ENCODE measurements at places on chromosomes 6 and 20.

DNA sequence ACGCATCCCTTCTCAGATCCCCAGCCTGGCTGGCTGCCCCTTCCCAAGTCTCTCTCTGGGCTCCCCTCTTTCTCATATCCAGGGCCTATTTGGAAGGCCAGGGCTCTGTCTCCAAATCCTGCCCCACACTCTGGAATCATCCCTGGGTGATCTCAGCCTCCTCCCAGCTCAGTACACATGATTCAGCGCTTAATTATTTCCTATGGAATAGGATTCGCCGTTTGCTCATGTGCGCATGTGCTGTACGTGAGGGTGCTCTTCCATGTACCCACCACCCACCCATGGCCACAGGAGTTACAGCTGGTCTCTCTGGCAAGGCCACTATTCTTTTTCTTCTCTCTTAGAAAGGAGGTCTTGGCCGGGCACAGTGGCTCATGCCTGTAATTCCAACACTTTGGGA lies 81.7 kb upstream of the FOXP4 start:
- DNase-seq, result no peak

DNA sequence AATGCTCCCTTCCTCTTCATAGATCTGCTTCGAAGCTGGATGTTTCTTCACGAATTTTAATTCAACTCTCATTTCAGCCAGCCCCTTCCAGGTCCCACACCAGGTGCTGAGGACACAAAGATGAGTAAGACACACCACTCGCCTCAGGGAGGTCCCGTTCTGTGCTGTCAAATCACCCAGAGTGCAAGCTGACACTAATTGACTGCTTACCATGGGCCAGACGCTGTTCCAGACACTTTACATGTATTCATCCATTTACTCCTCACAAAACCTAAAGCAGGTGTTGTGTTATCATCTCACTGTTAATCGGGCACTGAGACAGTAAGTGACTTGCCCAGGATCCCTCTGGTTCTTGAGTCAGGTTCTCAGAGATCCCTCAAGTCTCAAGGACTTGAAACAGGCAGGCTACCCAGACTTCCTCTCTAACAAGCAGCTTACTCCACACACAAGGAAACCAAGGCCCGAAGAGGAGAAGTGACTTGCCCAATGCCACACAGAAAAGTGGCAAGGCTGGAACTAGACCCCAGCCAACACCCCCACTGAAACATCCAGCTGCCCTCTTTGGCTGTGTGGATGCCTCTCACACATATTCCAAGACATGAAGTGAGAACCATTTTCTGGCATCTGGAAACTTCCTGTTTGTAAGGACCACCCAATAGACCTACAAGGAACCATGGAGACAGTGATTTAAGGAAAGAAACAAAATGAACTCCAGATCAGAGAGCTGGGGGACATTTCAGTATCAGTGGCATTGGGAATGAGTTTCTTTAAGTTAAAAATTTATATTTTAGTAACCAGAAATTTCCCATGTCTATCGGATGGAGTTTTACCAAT lies 174.5 kb downstream of the CDC5L start:
- DNase-seq, result no peak

- no peak for DNase-seq
Measured at GRCh38 chr6:166194914-166195859, 27.5 kb upstream of the TBXT start.

- DNase-seq, result no peak
Measured at GRCh38 chr20:32523613-32524213, 61.4 kb downstream of the NOL4L start.

- no peak for DNase-seq
Measured at GRCh38 chr20:49641683-49642656, 71.7 kb downstream of the B4GALT5 start.

DNA sequence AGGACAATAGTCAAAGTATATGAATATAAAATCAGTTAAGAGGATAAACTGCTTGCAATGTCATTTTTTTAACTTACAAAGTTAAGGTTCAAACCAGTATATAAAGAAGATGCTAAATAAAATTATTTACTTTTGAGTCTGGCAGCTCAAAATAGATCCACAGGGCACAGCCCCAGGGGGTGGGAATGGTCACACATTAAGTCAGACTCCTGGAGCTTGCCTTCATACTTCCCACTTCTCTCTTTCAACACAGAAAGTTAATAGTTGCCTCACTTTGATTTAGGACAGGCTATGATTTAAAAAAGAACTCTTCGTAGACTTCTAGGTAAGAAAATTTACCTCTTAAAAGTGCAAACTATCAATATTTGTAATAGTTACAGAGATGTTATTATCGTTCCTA lies 158.3 kb upstream of the RUNX2 start:
- no peak for DNase-seq

DNA sequence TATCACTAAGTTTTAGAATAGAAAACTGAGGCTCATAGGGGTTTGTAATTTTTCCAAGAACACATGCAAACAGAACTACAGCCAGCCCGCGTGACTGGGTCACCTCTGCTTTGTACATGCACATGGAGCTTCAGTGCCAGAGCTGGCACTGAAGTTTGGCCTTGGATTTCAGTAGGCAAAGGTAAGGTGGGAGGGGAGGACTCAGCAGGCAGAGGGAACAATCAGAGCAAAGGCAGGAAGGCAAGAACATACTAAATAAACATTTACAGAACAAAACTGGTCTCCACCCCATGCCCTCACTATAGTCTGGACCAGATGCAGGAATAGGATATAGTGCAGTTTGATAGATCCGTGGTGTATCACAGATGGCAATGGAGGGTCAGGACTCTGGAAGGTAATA lies 13.6 kb upstream of the ABRACL start:
- no peak for DNase-seq

DNA sequence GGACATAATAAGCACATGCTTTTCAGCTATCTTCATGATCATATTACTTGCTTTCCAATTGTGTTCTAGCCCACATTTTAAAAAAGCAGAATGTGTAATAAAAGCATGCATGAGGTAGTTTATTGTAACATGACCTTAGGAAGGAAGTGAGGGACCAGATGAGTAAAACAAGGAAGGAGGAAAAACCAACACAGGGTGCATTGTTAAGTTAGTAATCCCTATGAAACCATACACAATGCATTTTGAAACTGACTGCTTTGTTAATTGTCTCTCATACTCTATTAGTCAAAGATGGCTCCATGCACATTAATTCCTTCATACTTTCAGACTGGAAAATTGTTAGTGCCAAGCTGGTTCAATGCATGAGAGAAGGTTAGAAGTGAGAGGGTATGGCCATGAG lies 37.7 kb upstream of the CENPW start:
- no peak for DNase-seq
